ENCODE measurements at places on chromosomes 1 and 21. TPM values are rescaled to one million over a fixed set of nuclear protein-coding genes. Genes with fewer than 3 reads are reported as not detected.

GBP4 gene
- 0.05 TPM for total RNA-seq

PLA2G2A gene
- total RNA-seq, result not detected

CKS1B gene
- total RNA-seq, result 363 TPM

EPB41 gene
- 5.5 TPM for total RNA-seq

MATN1 gene
- total RNA-seq, result 0.10 TPM

OPRD1 gene
- total RNA-seq, result 0.06 TPM

HTR6 gene
- 0.17 TPM for total RNA-seq

Measured in A549 treated with DMSO at 1 μM for 4 hours (cell line).